NCI-H1092 treated with DMSO at 0.1 percent for 48 hours (cell line): ENCODE measurements at places on chromosomes 5 and 9.

DNA sequence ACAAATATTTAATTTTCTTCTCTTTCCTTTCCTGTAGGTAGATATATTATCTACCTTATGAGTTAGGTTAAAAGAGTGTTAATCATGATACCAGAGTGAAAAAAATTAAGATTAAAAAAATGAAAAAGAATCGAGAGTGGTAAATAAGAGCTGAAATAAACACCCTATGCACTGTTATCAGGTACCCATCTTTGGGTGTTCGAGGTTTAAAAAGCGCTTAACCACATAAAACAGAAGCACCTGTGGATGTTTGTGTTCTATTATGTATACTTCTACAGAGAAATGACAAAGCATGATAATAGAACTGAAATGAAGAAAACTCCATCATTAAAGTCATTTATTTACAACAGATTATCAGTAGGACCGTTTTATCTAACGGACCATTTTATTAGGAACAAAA lies 25.7 kb upstream of the GCNT4 start:
- no peak for DNase-seq

- DNase-seq = no peak
These were observed 39.3 kb upstream of the OLFM1 start for GRCh38 chr9:135048046-135048757.

DNA sequence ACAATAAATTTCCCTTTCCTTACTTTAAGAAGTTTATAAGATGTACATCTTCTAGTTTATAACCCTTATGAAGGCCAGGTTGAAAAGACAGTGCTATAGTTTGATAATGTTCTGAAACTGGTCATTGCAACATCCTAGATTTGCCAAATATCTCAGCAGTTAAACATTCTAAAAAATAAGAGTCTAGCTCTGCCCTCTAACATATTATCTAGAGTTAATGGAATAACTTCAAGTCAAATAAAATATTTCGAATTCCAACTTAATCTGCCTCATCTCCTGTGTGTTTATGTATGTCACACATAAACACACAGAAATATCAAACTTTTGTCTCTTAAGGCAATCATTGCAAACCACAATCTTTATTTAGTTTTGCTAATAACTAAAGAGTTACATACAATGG lies 796.6 kb downstream of the TLE1 start:
- DNase-seq = no peak

GRCh38 chr5:161713042-161713441 lies 27.5 kb downstream of the GABRA6 start:
- no peak for DNase-seq

- DNase-seq = no peak
These were observed 564.4 kb upstream of the NUDT12 start for GRCh38 chr5:104126980-104127379.

- DNase-seq = peak; percentile 40
These were observed 83.0 kb upstream of the GLIS3 start for GRCh38 chr9:4382722-4383317.

GRCh38 chr5:55724281-55724680 lies 12.2 kb upstream of the SLC38A9 start:
- DNase-seq = no peak

DNA sequence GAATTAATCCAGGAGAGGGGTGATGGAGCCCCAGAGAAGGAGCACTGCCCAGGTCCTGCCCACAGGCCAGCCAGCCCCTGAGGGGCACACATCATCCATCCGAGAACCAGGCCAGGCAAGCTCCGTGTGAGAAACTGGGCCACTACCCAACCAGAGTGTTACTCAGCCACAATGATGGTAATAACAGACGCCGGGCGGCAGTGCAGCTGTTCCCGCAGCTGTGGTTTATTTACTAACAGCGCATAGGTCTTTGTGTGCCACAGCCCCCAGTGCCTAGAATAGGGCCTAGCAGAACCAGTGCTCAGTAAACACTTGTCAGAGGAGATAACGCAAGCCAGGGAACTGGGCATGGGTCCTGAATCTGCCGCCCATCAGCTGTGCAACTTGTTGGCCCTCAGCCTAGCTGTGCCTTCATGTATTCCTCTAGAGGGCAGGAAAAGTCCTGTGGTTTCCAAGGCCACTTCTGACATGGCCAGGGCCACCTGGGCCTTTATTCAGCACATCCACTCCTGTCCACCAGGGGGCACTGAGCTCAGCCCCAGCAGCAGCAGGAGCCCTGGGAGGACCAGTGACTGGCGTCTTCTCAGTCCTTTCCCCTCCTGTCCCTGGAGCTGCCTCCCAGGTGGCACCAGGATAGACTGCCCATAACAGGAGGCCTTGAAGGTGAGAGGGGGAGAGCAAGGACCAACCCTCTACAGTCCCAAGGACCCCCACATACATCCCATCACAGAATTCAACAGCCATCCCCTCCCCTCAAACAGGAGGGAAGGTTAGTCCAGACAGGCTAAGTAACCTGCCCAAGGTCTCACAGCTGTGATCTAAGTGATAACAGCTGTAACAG lies 2.1 kb downstream of the MXD3 start:
- peak; percentile 9 for DNase-seq

GRCh38 chr9:107587191-107587963 lies 97.8 kb upstream of the KLF4 start:
- no peak for DNase-seq

- no peak for DNase-seq
These were observed 64.7 kb downstream of the FRMD3 start for GRCh38 chr9:83473488-83473971.

DNA sequence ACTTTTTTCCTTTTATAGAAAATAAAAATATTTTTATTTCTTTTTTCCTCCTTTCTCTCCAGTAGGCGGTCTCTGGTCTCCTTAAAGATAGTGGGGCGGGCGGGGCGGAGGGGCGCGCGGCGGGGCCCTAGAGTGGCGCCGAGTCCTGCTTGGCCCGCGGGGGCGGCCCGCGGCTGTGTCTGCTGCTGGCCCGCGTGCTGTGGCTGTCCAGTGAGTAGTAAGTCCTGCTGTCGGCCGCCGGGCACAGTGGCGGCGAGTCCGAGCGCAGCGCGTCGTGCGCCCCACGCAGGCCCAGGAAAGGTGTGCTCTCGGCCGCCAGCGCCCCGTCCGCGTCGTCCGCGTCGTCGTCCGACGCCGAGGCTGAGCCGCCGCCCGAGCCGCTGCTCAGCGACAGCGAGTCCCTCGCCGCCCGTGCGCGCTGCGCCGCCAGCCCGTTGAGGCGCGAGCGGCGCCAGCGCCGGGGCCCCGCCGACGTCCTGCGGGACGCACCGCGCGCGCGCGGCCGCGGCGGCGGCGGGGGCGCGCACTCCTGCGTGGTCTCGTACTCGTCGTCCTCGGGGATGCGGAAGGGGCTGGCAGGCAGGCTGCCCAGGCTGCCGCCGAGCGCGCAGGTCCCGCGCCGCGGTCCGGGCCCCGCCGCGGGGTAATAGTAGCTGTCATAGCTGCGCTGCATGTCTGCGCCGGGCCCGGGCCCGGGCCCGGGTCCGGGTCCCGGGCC lies 52.3 kb downstream of the PSD2 start:
- DNase-seq = peak; percentile 4

DNA sequence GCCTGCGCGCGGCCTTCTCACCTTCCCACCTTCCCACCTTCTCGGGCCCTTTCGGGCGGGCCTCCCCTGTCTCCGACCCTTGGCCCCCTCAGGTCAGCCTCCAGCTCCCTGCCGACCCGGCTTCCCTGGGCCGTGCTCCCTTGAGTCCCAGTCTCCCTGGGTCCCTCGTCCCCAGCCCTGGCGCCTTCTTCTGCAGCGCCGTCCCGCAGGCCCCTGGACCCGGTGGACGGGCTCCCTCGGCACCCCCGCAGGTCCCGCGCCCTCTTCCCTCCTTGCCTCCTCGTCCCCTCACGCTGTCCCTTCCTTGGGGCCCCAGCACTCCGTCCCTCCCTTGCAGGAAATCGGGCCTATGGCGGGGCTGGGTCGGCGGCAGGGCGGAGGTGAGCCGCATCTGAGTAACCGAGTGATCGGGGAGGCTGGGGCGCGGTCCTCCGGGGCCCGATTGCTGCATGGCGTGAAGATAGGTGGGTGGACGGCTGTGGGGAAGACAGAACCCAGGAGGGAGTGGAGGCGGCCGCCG lies 7.6 kb downstream of the ARPC5L start:
- no peak for DNase-seq

- DNase-seq = no peak
These were observed 91.3 kb upstream of the NFIB start for GRCh38 chr9:14405176-14405706.

DNA sequence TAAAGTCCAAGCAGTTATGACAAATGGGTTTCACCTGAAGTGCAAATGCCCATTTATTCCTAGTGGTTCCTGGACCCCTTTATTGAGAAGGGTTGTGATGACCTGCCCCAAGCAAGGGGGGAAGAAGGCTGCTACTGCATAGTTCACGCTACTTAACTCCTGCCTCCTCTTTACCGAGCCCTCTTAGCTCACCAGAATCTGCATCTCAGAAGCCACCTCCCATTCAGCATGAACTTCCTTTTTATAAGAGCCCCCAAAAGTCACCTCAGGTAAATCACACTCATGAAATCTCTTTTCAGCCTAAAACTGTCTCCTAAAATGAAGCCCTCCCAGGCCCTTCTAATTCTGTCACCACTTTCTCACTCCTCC lies 26.6 kb upstream of the C9orf72 start:
- DNase-seq = no peak

DNA sequence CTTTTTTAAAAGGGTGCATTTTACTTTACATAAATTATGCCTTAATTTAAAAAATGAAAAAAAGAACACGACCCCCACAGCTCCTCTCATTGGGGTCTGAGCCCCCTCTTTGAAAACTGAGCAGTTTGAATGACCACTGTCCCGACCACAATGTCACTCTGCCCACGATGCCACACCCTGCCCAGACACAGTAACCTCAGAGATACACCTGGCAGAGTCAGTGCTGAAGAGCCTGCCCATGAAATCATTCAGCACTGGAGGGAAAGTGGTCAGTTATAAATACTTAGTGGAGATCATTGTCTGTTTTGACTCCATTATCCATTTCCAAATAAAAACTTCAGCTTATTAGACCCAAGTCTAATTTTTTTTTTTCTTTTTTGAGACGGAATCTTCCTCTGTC lies 49.3 kb downstream of the DNAJC21 start:
- DNase-seq = no peak

GRCh38 chr9:15307523-15307841 lies 466 bp upstream of the TTC39B start:
- DNase-seq = no peak

- DNase-seq = no peak
These were observed 234.2 kb downstream of the ZNF608 start for GRCh38 chr5:124512236-124512635.

GRCh38 chr9:114224247-114224610 lies 68.9 kb downstream of the COL27A1 start:
- peak; percentile 5 for DNase-seq

DNA sequence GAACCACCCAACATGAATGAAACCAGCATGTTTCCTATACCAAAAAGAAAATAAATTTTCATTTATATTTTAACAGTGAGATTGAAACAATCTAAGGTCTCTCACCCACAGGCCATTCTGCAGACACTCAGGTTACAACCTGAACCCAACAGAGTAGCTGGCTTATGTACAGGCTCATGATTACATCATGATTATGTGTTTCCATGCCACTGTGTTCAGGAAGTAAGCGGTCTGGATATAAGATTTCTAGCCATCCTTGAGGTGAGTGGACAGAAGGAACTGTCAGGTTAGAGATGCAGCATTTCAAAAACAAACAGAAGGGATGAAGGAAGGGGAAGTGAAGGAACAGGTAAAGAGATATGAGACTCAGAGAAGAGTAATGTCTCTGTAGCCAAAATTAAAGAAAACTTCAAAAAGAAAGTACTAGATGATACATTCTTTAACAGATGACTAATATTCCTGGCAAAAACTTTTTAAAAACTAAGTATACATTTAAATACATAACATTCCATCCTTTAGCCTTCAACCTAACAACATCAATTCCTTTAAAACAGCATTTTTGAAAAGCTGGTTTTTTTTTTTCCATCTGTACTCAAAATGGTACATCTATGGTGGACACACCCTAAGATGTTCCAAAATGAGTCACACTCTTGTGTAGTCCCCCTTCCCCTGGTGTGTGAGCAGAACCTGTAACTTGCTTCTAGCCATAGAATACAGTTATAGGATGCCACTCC lies 119.8 kb downstream of the LPAR1 start:
- DNase-seq = no peak

DNA sequence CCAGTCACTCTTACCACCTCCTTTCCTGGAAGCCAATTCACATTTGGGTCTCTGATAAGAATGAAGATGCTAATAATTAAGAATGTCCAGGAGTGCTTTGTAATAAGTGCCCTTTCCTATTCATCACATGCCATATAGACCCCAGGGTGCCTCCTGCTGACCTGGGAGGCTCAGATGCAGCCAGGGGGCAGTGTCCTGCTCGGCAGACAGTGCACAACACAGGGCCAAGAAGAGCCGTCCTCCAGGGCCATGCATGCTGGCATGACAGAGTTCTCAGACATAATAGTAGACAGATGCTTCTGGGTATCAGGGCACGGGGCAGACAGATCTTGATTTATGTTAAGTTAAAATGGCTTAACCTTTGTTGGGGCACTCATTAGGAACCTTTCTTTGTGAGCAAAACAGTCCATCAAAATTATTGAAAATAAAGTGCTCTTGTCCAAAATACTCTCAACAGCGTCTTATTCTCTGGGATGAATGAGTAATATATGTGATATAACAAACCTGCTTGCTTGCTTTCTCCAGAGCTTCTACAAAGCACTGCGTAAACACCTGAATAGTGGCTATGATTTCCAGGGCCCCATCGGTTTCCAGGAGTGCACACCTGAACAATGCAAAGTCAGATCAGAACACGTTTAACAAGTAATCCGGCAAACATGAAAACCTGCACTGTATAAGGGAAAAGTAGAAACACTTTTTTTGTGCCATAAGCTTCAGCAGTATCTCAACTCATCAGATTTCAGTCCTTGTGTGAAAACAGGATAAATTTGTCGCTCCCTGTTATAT lies 192.7 kb downstream of the FANCC start:
- DNase-seq = no peak

DNA sequence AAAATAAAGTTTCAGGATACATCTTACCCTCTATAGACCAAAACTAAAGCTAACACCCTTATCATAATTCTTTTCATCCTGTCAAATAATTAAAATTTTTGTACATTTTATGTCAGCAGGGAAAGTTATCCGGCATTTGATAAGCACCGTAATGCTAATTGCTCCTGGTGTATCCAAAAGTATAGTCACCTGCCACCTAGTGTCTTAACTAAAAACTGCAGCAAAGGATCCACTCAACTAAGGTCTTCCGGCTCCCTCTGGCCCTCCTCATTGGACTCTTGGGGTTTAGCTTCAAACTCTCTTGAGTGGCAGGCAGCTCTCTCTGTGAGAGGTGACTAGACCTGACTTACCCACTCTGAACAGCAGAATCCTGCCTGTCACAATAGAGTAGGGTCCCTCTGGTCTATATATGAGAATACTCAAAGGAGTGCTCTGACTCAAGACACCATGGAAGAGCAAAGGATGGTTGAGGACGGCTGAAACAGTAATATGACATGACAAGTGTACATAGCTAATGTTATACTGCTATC lies 60.4 kb upstream of the CAST start:
- DNase-seq = peak; percentile 74

- no peak for DNase-seq
These were observed 18.1 kb downstream of the PRRC2B start for GRCh38 chr9:131411719-131412681.

DNA sequence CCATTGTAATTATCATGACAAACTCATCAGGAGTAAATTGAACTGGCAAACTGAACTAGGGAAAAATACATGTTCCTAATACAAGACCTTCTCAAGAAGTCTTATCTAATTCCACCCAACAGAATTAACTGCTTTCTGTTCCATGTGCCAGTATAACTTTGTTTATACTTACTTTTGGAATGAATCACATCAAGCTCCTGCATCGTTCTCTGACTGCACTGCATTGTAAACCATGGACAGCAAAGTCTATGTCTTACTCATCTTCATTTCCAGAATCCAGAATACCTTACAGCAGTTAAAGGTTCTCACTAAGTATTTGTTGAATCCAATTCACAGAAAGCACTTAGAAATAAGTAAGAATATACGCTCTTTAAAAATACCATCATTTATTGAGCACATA lies 102.8 kb downstream of the PLK2 start:
- no peak for DNase-seq
